Sigmoid colon (tissue), 7 donors: ENCODE measurements at places on chromosomes 6 and 20. TPM values are rescaled to one million over a fixed set of nuclear protein-coding genes. Genes with fewer than 3 reads are reported as not detected.

GRCh38 chr6:160333841-160334240 lies 14.3 kb upstream of the SLC22A3 start:
- H3K27ac ChIP-seq: no peak overlapping the region
- H3K4me3 ChIP-seq: no peak overlapping the region
- no peaks in the 10 kb centered on the region for H3K27me3 ChIP-seq
- DNase-seq: no peak
- no peaks in the 10 kb centered on the region for H3K36me3 ChIP-seq

DNA sequence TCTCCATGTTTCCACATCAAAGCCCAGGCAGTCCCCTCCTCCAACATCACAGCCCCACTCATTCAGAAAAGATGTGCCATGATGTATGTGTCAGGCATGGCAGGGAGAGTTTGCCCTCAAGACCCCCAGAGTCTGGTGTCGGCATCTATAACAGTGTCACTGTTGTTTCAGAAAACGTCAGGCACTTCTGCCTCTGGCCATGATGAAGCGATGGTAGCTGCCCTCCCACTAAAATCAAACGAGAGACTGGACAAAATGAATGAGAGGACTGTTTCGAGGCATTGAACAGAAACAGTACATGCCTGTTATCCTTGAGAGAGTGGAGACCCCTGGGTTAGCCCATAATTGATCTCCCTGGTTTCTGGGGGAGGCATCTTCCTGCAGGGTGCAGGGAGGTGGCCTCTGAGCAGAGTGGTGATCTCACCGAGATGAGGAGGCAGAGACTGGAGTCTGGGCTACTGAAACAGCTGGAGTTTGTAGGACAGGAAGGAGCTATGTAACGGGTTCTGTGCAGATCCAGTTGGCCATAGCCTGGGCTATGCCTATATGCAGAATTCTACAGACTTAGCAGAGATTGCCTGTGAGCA lies 144.5 kb downstream of the SYCP2 start:
- H3K36me3 ChIP-seq: no peaks in the 10 kb centered on the region
- H3K27me3 ChIP-seq: no peaks in the 10 kb centered on the region
- DNase-seq: peak; percentile 17
- no peak overlapping the region for H3K27ac ChIP-seq
- H3K4me1 ChIP-seq: no peaks in the 10 kb centered on the region

- H3K27ac ChIP-seq: no peak overlapping the region
- H3K4me1 ChIP-seq: peaks cover 6% of the 10 kb centered on the region
- no peak overlapping the region for H3K4me3 ChIP-seq
- no peak for DNase-seq
- H3K36me3 ChIP-seq: peaks cover 6% of the 10 kb centered on the region
Measured at GRCh38 chr20:34452281-34452982, 63.8 kb upstream of the DYNLRB1 start.

DNA sequence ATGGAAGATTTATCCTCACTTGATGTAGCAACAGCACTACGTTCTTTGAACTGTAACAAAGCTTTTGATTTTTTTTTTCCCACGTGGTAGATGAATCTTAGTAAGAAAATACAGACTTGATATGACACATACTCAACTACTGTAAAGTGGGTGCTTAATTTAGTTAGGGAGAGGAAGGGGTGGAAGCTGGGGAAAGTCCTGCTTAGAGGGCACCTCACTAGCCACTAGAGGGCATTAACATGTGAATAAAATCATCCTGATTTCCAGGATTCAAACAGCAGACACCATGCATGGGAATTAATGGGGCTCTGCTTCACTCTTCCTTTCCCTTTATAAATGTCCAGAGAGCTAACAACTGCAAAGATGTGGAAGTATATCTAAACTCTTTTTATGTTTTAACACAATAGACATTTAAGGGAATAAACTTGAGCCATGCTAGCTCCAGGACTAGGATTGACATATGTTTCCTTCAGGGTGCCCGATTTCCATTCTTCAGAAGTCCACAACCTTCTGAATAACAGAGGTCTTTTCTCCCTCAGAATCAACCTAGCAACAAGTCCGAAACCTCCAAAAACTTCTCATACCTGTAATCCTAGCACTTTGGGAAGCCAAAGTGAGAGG lies 250.1 kb downstream of the ATXN1 start:
- H3K4me1 ChIP-seq: no peaks in the 10 kb centered on the region
- H3K27me3 ChIP-seq: no peaks in the 10 kb centered on the region
- no peaks in the 10 kb centered on the region for H3K36me3 ChIP-seq
- DNase-seq: no peak
- H3K4me3 ChIP-seq: no peak overlapping the region

- H3K27me3 ChIP-seq: peaks cover 6% of the 10 kb centered on the region
- no peaks in the 10 kb centered on the region for H3K36me3 ChIP-seq
- no peak overlapping the region for H3K4me3 ChIP-seq
- H3K4me1 ChIP-seq: no peaks in the 10 kb centered on the region
- no peak for DNase-seq
Measured at GRCh38 chr6:859936-860335, 167.0 kb upstream of the EXOC2 start.

- H3K36me3 ChIP-seq: peaks cover 27% of the 10 kb centered on the region
- H3K27ac ChIP-seq: peak overlapping the region; percentile 72
- peak; percentile 91 for DNase-seq
- H3K4me3 ChIP-seq: peak overlapping the region; percentile 14
- H3K4me1 ChIP-seq: peaks cover 17% of the 10 kb centered on the region
- no peaks in the 10 kb centered on the region for H3K27me3 ChIP-seq
Measured at GRCh38 chr6:160030103-160030502, 61.2 kb downstream of the IGF2R start.

GRCh38 chr6:139857143-139857542 lies 482.7 kb upstream of the CITED2 start:
- no peaks in the 10 kb centered on the region for H3K36me3 ChIP-seq
- H3K27ac ChIP-seq: peak overlapping the region; percentile 69
- DNase-seq: no peak
- H3K4me1 ChIP-seq: peaks cover 86% of the 10 kb centered on the region
- no peaks in the 10 kb centered on the region for H3K27me3 ChIP-seq

LHFPL5 gene
- total RNA-seq: not detected

ZNF318 gene
- 17.5 TPM for total RNA-seq

DNA sequence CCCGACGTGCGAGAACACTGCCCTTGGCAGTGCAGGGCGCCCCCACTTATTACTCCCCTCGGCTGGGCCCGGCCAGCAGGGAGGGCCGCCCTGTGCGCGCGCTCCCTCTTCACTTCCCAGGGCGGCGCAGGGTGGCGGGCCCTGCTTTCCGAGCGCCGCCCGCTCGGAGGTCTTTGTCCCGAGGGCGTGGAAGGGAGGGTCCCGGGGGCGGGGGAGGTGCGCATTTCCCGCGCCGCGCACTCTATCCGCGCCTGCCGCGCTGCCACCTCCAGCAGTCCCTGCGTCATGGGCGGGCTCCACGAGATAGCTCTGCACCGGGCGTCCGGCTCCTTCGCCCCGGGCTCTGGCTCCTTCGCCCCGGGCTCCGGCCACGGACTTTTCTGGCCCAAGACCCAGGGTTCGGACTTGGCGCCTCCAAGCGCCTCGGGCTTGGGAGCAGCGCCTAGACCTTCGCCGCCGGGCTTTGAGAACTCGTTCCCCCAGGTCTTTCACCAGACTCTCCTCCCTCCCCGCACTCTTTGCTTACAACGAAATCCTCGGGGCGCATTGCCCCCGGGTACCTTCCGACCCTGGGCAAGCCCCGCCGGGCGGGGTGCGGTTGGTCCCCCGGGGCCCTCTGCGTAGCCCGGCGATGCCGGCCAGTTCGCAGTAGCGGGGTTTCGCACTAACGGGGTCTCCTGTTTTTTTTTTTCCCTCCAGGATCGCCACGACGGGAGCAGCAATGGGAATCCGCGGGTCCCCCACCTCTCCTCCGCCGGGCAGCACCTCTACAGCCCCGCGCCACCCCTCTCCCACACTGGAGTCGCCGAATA lies 1.6 kb downstream of the TFAP2C start:
- H3K4me3 ChIP-seq: peak overlapping the region; percentile 61
- peak overlapping the region; percentile 83 for H3K27ac ChIP-seq
- H3K36me3 ChIP-seq: no peaks in the 10 kb centered on the region
- peaks cover 84% of the 10 kb centered on the region for H3K27me3 ChIP-seq
- no peak for DNase-seq
